ENCODE measurements at places on chromosomes 3 and 15.

DNA sequence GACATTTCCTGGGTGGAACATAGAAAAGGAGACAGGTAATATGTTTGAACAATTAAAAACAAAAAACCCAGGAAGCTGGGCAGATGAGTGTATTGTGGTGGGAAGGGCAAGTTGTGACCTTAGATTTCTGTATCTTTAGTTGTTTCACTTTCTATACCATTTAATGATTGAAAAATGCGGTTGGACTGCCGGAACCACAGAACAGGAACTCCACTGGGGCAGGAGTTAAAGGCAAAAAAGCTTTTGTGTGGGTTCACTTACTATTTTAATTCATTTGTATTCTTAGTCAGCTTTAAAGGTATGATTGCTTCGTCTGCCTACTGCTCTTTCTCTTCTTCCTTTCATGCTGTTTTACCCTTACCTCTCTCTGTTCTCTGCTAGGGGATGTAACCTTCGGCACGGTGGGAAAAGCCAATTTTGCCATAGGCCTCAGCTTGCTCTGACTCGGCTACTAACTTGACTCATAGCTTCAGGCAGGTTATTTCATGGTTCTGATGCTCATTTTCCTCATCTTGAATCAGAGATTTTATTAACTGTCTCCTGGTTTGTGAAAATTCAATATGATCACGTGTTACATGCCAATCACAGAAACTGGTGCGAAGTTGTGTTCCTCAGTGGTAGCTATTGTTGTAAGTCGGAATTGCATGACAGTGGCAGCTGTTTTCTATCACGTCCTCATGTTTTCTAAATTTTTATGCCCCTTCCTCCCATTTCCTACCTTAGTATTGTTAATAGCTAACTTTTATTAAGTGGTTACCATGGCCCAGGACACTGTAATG lies 1.6 kb upstream of the MCTP2 start:
- peak; percentile 60 for DNase-seq

- DNase-seq: no peak
These were observed 78.7 kb downstream of the MITF start for GRCh38 chr3:69817988-69818387.

DNA sequence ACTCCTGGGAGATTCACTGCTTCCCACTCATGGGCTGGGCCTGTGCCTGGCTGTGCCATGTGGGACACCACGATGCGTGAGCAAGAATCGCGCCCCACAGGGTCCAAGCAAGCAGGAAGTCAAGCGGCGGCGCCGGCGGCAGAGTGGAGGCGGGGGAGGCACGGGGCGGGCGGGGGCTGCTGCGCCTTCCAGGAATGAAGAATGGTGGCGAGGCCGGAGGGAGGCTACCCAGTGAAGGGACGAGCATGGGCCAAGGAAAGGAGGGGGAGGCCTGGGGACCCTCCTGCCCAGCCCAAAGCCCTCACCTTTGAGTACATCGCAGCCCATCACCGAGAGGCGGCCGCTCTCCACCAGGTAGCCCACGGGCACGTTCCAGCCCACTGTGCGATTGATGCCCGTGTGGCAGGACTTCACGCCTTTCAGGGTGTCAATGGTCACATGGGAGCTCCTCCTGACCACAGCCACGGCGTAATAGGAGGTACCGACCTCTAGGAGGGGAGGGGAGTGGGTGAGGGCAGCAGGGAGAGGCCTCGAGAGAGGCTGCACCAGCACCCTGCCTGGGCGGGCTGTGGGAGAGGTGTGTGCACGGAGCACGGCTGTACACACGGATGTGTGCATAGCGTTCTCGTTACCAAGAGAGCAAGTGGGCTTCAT lies 5.5 kb downstream of the MELTF start:
- DNase-seq: no peak

DNA sequence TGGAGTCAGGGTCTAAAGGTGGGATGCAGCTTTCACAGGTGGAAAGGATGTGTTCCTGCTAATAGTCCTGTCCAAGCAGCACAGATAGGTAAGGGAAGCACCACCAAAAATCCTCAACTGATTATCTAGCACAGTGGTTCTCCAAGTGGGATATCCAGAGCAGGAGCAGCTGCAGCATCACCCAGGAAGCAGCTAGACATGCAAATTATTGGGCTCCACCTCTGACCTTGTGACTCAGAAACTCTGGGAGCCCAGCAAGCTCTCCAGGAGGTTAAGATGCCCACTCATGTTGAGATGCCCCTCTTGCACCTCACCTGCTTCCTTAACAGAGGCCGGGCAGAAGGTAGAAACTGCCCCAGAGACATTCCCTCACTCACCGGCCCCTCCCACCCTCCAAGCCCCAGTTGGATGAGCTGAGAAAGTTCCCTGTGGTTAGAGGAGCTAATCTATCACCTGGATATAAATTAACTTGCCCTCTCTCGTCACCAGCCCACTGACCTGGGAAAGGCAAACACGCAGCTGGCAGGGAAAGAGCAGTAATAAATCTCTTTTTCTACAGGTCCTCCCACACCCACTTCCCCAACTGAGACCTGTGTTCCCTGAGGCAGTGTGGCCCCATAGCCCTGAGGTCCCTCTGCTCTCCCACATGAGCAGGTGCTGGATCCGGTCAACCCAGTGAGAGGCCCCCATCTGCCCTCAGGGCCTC lies 39.3 kb downstream of the ADCY5 start:
- DNase-seq: no peak

DNA sequence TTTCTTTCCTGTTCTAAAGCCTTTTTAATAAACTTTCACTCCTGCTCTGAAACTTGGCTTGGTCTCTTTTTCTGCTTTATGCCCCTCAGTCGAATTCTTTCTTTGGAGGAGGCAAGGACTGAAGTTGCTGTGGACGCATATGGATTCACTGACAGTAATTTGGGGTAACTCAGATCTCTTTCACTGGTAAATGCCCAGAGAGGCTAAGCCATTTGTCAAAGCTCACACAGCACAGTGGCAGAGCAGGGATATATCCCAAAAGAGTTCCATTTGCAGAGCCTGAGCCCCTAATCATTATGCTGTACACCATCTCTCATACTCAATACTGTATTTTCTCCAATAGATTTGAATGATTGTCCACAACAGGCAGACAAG lies 72.3 kb upstream of the GALNT15 start:
- no peak for DNase-seq

All from stimulated activated CD4-positive, alpha-beta T cell treated with anti-CD3 and anti-CD28 coated beads, Interleukin-4, amount 100 ng/mL, for 24 hours (primary cell).